ENCODE measurements at places on chromosomes 7 and 10.

GRCh38 chr10:72171175-72171630 is 44.6 kb upstream of the ANAPC16 start:
- DNase-seq = no peak

- no peak for DNase-seq
Observed at GRCh38 chr10:44125879-44126278, 259.0 kb downstream of the CXCL12 start.

- no peak for DNase-seq
Observed at GRCh38 chr10:113060201-113061053, 110.4 kb downstream of the TCF7L2 start.

- DNase-seq = no peak
Observed at GRCh38 chr7:28136885-28137284, 43.7 kb downstream of the JAZF1 start.

GRCh38 chr10:20927456-20927855 is 30.3 kb upstream of the NEBL start:
- DNase-seq = no peak

GRCh38 chr10:19745672-19746071 is 70.6 kb upstream of the PLXDC2 start:
- no peak for DNase-seq

Data from cerebellum (tissue), 4 donors.